ENCODE measurements at places on chromosomes 4 and X. TPM values are rescaled to one million over a fixed set of nuclear protein-coding genes. Genes with fewer than 3 reads are reported as not detected.

GRCh38 chr4:140395668-140396067 lies 22.2 kb downstream of the SCOC start:
- no peak for DNase-seq

The RBM3 gene
- 233 TPM for total RNA-seq

DNA sequence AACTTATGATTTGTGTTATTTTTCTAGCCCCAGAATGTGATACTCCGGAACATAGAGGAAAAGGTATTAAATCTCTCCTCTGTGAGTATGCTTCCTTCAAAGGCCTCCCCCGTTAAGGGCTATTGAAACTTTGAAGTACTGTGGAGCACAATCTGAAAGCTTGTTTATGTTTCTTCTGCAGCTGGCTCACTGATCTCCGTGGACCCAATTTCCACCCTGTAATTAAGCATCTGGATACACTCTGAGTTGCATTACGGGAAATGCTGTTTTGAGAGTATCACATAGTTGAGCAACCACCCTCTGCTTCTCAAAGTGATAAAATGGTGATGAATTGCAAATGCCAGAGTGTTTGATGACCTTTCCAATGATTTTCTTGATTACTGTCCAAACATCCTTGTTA lies 296.8 kb upstream of the PABPC5 start:
- no peak for DNase-seq

GRCh38 chr4:65550500-65550899 lies 119.8 kb downstream of the EPHA5 start:
- DNase-seq: no peak

The GLOD5 gene
- not detected for total RNA-seq

DNA sequence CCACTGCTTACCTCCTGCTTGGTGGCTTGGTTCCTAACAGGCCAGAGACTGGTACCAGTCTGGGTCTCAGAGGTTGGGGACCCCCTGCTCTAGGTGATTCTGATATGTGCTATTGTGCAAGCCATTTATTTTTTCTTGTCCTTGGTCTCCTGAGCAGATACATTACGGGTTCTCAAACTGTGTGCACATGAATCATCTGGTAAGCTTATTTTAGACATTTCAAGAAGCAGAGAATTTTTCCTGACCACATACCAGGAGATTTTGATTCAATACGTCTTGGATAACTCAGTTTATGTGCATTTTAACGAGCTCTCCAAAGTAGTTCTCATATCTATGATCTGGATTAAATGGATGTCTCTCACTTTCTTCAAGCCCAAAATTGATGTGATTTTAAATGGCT lies 77.2 kb downstream of the FHIP1A start:
- no peak for DNase-seq

The STK26 gene
- total RNA-seq: 30.5 TPM

The TMEM271 gene
- not detected for total RNA-seq

The TMEM150C gene
- total RNA-seq: 1.2 TPM

GRCh38 chrX:48927123-48927522 lies 8.3 kb upstream of the PIM2 start:
- DNase-seq: no peak

DNA sequence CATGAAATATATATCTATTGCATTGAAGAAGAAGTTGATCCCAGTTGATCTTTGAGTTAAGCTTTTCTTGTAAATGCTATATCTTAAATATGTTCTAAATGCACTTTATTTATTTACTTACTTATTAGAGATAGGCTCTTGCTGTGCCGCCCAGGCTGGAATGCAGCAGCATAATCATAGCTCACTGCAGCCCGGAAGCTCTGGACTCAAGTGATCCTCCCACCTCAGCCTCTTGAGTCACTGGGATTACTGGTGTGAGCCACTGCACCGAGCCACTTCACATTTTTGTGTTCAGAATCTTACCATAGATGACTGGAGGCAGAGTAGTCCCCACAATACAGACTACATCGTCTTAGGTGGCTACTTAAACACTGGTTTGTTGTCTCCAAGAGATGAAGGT lies 324.3 kb upstream of the SLIT2 start:
- no peak for DNase-seq

The HTT gene
- 37.4 TPM for total RNA-seq

The ASMT gene
- not detected for total RNA-seq

DNA sequence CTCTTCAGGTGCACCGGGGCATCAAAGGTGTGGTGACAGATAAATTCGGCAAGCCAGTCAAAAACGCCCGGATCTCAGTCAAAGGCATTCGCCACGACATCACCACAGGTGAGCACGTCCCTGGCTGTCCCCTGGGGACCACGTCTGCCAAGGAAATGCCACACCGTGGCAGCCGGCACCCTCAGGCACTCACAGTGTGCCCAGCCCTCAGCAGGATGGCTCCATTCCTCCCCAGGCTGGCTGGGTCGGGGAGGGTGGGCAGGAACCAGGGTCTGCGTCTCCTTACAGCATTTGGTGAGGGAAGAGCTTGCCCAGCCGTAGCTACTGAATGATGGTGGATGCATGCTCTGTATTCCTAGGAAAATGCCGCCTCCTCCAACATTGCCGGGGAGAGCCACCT lies 25.9 kb downstream of the CPZ start:
- no peak for DNase-seq

- no peak for DNase-seq
These were observed 5.1 kb upstream of the TREX2 start for GRCh38 chrX:153450949-153451277.

DNA sequence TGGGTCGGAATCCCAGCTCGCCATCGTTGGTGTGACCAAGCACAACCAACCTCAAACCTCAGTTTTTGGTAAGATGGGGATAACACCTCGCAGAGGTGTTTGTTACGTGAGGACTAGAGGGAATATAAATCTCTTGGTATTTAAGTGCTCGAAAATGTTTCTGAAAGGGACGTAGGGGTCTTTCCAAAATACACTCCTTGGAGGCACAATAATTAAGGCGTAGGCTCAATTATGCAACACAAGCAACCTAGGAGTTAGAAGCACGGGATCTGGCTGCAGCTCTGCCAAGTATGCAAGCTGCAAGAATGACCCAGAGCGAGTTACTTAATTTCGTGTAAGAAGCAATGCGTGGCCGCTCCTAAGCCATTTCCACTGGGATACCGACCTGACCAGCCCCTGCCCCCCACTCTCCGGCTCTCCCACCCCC lies 552 bp downstream of the ADH5 start:
- no peak for DNase-seq

Measured in HCT116 (cell line).